ENCODE measurements at places on chromosomes 16 and 17.

DNA sequence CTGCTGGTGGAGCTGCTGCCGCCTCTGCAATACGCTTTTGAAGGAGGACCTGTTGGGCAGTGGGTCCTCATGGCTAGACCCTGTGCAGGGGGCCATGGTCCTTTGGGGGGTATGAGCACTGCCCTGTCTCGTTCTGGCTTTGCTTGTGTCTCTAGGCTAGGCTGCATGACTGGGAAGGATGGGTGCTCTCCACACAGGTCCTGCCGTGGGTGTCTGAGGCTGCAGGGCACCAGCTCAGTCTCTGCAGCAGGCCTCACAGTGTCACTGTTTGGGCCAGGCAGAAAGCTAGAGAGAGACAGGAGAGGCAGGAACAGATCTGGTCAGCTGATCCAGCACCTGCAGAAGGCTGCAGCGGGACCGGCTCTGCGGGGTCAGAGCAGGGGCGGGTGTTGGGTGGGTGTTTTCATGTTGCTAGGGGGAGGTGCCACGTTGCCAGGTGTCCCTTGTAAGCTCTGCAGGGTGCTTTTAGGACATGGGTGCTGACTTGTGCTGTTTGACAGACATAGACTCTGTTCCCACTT lies 111.4 kb downstream of the SNX29 start:
- no peak for DNase-seq

DNA sequence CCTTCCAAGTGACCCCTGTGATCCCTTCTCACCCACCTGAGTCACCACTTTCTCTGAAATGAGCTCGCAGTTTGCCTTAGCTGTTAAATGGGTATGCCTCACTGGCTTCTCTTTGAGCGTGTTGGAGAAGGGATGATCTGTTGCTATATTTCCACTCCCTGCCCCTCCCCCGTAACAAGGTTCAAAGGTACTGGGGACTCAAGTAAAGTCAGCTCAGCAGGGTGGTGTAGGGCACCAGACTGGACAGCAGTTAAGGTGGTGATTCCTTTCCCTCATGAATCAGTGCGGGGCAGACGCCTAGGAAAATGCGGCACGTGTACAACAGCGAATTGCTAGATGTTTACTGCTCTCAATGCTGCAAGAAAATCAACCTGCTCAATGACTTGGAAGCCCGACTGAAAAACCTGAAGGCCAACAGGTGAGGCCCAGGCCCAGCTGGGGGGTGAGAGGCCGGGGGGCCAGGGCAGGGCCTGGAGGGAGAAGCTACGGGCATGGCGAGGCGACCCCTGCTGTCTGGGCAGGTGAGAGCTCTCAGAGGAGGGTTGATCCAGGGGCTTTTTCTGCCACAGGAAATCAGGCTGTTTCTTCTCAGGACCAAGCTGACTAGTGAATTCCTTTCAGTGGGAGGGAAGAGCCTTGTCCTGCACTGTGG lies 130.3 kb downstream of the RAB11FIP4 start:
- no peak for DNase-seq

DNA sequence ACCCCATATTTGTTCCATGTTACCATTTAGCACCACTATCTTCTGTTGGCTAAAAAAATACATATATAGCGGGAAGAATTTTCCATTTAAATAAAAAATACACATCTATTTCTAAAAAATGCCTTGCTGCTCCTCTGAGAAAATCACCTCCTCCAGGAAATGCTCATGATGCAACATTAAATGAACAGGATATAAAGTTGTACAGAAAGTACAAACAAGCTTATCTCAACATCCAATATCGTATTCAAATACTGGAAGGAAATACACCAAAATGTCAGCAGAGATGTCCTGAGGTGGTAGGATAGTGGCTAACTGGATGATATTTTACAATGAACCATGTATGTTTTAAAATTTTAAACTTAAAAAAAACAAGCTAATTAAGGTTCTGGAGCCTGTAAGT lies 21.3 kb downstream of the GNA13 start:
- DNase-seq, result no peak

GRCh38 chr17:59287891-59288290 lies 43.6 kb upstream of the YPEL2 start:
- no peak for DNase-seq

- no peak for DNase-seq
Observed at GRCh38 chr17:14103836-14104235, 34.5 kb downstream of the COX10 start.

DNA sequence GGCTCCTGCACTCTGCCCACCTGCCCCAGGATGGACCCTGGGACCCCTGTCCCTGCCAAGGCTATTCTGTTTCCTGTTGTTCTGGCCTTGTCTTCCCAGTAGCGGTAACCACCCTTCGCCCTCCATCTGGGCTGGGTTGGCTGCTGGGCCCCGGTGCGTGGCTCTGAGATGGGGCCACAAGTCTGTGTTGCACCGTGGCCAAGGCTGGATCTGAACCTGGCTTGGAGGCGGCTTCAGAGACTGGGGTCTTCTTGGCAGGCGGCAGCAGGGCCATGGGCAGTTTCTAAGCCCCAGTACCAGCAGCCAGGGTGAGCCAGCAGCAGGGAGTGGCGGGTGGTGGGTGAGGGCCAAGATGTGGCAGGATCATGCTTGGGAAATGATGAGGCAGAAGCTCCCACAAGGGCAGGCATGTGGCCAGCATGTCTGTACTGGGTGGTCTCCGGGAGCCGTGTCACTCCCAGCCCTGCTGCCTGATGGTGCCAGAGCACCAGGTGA lies 12.6 kb downstream of the MAP2K3 start:
- no peak for DNase-seq

GRCh38 chr16:12468552-12468951 lies 335.1 kb downstream of the CPPED1 start:
- no peak for DNase-seq

DNA sequence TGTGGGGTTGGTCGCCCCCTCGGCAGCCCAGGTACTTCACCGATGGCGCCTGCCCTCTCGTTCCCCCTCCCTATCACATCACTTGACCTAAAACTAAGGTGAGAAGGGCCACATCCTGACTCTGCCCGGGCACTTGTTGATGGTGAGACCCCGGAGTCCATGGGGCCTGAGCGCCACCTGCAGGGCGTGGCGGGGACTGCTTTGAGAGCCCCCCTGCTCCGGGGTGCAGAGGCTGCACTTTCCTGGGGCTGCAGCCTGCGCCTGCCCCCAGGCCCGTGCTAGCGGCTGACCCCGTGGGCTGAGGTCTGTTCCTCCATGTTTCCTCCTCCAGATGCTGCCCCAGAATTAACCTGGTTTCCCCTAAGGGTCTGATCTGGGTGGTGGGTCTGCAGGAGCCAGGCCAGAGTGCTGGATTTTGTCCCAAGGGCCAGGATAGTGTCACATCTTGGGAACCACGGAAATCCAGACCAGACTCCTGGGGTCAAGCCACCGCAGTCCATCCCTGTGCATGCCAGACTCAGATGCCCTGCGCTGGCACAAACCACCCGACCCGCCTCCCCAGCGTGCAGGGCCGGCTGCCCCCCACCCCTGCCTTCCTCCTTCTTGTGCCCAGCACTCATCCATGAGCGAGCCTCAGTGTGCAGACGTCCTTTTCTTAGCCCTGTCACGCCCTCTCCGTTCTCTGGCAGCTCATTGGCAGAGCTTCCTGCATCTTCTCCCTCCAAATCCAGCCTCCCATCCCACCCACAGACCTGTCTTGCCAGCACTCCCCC lies 2.7 kb downstream of the NDUFAF8 start:
- DNase-seq, result no peak

DNA sequence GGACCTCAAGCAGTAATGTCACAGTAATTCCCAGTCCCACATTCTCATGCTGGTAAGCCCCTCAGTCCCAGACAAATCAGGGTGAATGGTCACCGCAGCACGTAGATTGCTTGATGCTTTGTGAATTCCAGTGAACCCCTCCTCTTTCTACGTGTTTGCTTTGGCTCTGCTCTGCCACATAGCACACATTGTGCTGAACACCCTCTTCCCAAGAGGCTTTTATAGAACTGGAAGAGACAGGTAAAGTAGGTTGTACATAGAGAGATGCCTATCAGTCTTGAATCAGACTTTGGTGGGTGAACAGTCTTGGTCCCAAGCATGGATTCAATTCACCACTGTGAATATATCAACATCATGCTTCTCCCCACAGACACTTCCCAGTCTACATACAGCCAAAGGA lies 579 bp upstream of the KRTAP9-6 start:
- DNase-seq, result no peak

DNA sequence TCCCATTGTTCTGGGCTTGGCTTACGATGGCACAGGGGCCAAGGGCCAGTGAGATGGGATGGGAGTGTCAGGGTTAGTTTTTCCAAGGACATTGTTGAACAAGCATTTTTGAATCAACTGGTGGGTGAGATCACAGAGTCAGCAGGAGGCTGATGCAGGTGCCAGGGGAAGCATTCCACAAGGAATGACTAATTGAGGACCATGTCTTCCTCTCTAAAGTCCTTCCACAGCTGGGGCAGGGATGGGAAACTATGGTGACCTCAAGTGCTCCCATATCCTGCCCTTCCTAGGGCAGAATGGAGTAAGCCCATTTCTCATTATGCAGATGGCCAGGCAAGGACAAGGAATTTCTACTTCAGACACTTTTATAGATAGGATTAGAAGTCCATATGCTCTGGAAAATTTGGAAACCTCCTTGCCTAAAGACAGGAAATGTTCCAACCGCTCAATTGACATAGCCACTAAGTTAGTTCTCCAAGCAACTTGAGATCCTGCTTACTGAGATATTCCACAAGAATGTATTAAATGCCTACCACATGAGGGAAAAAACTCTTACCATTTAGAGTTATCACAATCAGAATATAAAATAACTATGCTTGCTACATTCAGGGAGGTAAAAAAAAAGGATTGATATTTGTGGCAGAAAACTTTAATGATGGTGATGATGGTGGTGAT lies 21.2 kb upstream of the ENGASE start:
- peak; percentile 64 for DNase-seq

DNA sequence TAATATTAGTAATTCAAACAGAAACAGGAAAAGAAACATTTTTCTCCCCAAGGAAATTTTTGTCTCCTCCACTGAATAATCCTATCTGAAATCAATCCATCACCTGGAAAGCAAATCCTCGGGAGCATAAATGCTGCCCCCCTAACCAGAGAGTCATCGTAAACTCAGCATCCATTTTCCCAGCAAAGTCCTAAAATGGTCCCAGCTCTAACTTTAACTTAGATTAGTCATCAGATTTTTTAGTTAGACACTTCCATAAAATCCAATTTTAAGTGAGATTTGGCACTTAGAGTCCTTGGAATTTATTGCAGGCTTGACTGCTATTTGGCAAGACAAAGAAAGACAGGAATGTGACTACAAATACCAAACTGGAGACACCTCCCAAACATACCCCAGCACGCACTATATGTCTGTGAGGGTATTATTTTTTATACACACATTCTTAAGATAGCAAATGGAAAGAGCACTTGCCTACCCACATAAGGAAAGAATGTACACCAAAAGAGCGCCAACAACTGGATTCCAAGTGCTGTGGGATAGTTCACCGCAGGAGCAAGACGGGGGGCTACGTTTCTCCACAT lies 15.4 kb downstream of the SCO1 start:
- DNase-seq, result no peak

- no peak for DNase-seq
Observed at GRCh38 chr17:27457731-27458523, 1.7 kb downstream of the KSR1 start.

- no peak for DNase-seq
Observed at GRCh38 chr16:85236818-85237150, 124.5 kb upstream of the CIBAR2 start.

GRCh38 chr17:44653954-44654353 lies 2.3 kb upstream of the MEIOC start:
- DNase-seq, result no peak

- DNase-seq, result no peak
Observed at GRCh38 chr16:77374384-77374783, 60.5 kb downstream of the ADAMTS18 start.

- DNase-seq, result no peak
Observed at GRCh38 chr16:27398894-27399853, 2.8 kb upstream of the IL21R start.

GRCh38 chr16:1173788-1174451 lies 21.0 kb downstream of the CACNA1H start:
- DNase-seq, result no peak

GRCh38 chr17:17139972-17140589 lies 66.1 kb downstream of the PLD6 start:
- no peak for DNase-seq

DNA sequence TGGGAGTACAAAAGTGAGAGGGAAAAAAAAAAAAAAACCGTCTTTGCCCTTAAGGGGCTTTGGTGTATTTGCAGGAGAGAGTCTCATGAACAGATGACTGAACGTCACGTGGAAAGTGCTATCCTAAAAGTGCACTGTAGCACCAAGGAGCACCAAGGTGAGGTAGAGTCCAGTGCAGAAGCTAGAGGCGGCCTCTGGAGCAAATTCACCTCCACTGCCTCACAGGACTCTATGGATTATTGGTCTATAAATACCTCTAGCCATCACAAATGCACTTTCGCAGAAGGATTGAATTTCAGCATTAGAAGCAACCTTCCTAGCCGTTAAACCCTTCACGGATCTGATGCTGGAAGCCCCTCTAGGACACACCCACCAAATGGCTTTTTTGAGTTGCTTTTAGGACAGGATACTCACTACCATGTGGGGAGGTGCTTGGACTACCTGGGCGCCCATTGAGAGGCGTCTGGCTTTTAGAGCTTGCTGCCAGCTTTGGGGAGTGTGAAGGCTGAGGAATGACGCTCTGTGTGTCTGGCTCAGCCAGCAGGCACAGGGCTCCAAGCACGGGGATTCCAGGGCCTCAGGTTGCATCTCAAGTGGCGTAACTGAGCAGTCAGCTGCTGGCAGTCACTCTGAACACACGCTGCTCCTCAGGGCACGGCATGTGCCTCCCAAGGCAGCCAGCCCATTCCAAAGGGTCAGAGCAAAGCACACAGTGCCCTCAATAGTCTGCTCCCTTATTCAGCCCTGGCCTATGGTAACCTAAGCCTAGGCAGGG lies 52.7 kb downstream of the CDRT4 start:
- DNase-seq, result no peak

DNA sequence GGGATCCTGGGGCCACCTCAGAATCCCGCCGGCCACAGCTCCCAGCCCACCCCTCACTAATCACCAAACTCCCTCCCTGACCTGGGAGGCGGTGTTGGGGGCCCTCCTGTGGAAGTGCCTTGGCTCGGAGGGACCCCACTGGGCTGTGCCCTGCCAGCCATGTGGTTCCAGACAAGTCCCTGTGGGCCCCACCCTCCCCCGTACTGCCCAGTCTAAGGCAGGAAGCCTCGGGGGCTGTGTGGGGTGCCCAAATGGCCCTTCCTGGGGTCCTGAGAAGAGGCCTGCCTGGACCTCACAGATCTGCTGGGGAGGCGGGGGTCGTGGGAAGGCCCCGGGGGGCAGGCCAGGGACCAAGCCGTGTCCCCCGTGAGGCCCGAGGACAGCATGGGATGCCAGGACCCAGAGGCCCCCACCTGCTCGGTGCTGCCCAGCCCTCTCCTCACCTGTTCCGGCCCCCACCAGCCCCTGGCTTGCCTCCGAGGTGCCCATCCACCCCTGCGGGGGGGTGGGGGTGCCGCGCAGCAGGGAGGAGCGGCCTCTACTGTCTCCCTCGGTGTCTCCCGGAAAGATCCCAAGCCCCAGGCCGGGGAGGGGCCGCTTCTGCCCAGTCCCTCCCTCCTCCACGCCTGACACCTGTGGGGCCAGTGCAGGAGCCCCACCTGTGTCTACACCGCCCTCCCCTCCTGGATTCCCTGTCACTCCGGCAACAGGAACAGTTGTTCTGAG lies 9.3 kb upstream of the KREMEN2 start:
- no peak for DNase-seq
